ENCODE measurements at places on chromosomes 2 and 18. TPM values are rescaled to one million over a fixed set of nuclear protein-coding genes. Genes with fewer than 3 reads are reported as not detected.

The PLEKHH2 gene
- total RNA-seq: 0.28 TPM

The SPATA3 gene
- not detected for total RNA-seq

The TSPYL6 gene
- total RNA-seq: not detected

The THUMPD2 gene
- total RNA-seq: 7.6 TPM

The POTEE gene
- 0.09 TPM for total RNA-seq

The RAD51AP2 gene
- not detected for total RNA-seq

Data from endothelial cell of coronary artery (primary cell).